ENCODE measurements at places on chromosomes 16 and 17. TPM values are rescaled to one million over a fixed set of nuclear protein-coding genes. Genes with fewer than 3 reads are reported as not detected.

DNA sequence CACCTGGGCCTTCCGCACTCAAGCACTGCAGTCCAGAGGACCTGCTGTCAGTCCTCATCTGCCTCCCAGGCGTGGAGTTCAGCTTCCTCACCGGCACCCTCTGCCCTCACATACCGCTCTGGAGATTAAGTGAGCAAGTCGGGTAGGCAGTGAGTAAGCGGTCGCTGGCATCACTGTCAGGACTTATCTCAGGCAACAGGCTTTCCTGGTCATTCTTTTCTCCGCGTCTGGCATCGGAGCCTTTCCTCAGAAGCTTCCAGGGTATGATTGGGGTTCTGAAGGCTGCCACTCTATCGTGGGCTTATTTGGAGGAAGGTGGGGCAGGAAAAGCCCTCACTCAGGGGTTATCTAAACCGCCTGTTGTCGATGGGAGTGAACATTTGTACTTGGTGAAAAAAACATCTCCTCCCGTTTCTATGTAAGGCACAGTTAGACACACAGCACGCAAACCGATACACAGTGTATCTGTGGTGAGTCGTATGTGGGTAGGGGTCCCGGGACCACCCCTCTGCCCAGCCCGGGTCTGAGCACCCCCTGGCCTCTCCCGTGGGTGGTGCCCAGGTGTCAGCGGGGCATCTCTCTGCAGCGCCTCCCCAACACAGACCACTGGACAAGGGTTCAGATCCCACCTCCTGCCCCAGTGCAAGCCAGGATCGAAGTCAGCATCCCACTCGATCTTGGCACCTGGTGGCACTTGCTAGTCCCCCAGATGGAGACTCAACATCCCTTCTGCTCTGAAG is 92.5 kb upstream of the PLCG2 start:
- DNase-seq, result no peak

- no peak for DNase-seq
These were observed 16.6 kb downstream of the KRT9 start for GRCh38 chr17:41555105-41555887.

DNA sequence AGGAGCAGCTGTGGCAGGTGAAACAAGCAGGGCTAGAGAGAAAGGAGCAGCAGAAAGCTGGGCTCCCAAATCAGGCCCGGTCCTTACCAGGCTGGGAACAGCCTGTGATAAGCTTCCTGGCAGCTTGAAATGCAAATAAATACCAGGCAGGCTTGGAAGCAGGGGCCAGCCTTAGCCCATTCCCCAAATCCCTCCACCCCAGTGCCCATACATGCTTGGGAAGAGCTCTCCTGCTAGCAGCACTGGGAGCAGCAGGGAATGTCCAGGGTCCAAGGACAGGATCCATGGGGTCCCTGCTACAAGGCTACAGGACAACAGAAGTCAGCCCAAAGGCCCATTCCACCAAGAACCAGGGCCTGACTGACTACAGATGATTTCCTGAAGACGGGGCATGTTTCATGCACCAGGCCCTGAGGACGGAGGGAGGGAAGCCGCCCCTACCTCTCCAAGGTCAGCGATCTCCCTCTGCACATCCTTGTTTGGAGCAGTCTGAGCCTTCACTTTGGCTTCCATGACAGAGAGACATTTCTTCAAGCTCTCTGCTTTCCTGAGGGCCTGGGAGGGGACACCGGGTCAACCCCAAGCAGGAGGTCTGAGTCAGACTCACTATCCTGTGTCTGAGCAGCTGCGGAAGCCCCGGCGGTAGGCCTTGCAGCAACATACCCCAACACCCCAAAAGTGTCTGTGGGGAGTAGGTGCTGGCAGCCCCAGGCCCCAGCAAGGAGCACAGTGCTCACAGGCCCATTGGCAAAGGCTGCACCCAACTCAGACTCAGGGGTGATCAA is 2.6 kb upstream of the EXOSC6 start:
- DNase-seq, result no peak

DNA sequence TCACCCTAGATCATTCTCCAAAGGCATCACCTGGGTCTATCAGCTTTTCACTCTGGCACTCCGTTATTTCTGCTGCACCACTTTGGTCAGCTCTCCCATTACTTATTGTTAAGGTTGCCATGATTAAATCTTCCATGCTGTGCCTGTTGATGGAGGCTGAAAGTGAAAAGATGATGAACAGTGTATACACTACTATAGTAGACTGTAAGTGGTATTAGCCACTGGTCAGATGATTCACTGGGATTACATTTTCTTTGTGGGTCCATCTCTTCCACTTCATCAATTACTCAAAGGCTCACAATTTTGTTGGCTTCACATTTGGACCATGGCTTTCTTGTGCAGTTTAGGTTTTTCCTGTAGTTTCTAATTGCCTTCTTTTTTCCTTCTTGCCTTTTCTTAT is 15.9 kb upstream of the LGALS9 start:
- DNase-seq, result no peak

GRCh38 chr16:88702371-88703210 is 3.6 kb downstream of the RNF166 start:
- DNase-seq, result no peak

- DNase-seq, result no peak
These were observed 53.4 kb downstream of the GAS7 start for GRCh38 chr17:10144982-10145381.

DNA sequence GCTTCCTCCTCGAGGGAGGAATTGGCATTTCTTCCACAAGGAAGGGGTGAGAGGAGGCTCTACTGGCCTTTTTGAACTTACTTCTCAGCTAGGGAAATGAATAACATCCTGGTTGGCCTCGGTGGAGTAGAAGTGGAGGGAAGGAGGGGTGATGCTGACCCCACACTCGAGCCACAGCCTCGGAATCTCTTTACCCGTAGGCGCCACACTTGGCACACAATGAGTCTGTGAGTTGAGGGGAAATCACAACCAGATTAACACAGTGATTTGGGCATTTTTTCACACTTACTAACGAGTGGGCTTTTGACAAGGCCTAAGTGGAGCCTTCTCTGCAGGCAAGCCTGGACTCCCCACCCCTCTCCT is 47.3 kb upstream of the TBX2 start:
- no peak for DNase-seq

ITGAX gene
- 0.14 TPM for total RNA-seq

C16orf54 gene
- not detected for total RNA-seq

TBC1D3 gene
- not detected for total RNA-seq

CDRT15 gene
- not detected for total RNA-seq

PLA2G10 gene
- total RNA-seq, result not detected
